Aortic smooth muscle cell (primary cell): ENCODE measurements at places on chromosomes 7 and 10. TPM values are rescaled to one million over a fixed set of nuclear protein-coding genes. Genes with fewer than 3 reads are reported as not detected.

RAB19 gene
- total RNA-seq = not detected in 2 replicates

SRRM3 gene
- under 0.01 TPM in 1 of 2 replicates, not detected in the other for total RNA-seq

MYO1G gene
- under 0.01 TPM in 2 replicates for total RNA-seq

CHST3 gene
- total RNA-seq = 38.1 and 46.1 TPM in 2 replicates

TYW1B gene
- 1.8 and 3.7 TPM in 2 replicates for total RNA-seq

MALRD1 gene
- 0.56 and 0.66 TPM in 2 replicates for total RNA-seq

TEX36 gene
- total RNA-seq = not detected in 2 replicates

VPS37D gene
- 2.9 and 3.6 TPM in 2 replicates for total RNA-seq

STEAP1 gene
- 68.3 and 73.1 TPM in 2 replicates for total RNA-seq

HOXA3 gene
- 0.92 and 1.6 TPM in 2 replicates for total RNA-seq
